Mammary epithelial cell (primary cell): ENCODE measurements at places on chromosomes 16 and 17.

GRCh38 chr16:50278251-50278650, 11.9 kb downstream of the ADCY7 start:
- DNase-seq: no peak

DNA sequence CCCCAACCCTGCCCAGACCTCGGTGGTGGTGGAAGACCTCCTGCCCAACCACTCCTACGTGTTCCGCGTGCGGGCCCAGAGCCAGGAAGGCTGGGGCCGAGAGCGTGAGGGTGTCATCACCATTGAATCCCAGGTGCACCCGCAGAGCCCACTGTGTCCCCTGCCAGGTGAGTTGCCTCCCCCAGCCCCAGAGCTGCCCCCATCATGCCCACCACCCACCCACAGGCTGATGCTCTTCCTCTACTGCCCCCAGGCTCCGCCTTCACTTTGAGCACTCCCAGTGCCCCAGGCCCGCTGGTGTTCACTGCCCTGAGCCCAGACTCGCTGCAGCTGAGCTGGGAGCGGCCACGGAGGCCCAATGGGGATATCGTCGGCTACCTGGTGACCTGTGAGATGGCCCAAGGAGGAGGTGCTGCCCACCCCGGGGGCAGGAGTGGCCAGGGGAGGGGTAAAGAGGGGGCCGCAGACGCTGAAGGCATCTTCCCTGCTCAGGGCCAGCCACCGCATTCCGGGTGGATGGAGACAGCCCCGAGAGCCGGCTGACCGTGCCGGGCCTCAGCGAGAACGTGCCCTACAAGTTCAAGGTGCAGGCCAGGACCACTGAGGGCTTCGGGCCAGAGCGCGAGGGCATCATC, 8.4 kb downstream of the GALK1 start:
- DNase-seq: no peak

GRCh38 chr16:3729161-3730112, 12.1 kb upstream of the TRAP1 start:
- no peak for DNase-seq

DNA sequence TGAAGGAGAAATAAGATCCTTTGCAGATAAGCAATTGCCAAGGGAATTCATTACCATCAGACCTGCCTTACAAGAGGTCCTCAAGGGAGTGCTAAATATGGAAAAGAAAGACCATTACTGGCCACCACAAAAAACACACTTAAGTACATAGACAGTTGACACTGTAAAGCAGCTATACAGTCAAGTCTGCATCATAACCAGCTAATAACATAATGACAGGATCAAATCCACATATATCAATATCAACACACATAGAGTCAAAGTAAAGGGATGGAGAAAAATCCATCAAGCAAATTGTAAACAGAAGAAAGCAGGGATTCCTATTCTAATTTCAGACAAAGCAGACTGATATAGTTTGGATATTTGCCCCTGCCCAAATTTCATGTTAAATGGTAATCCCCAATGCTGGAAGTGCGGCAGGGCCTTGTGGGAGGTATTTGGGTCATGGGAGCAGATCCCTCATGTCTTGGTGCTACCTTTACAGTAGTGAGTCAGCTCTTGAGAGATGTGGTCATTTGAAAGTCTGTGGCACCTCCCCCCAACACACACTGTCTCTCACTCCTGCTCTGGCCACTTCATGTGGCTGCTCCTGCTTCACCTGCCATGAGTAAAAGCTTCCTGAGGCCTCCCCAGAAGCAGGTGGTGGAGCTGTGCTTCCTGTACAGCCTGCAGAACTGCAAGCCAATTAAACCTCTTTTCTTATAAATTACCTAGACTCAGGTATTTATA, 32.8 kb downstream of the TANC2 start:
- peak; percentile 19 for DNase-seq

GRCh38 chr16:66175058-66175457, 191.4 kb upstream of the CDH5 start:
- no peak for DNase-seq

GRCh38 chr16:74153773-74154172, 142.8 kb upstream of the PSMD7 start:
- DNase-seq: no peak

- DNase-seq: no peak
Observed at GRCh38 chr17:54968988-54969332, 395 bp downstream of the STXBP4 start.

DNA sequence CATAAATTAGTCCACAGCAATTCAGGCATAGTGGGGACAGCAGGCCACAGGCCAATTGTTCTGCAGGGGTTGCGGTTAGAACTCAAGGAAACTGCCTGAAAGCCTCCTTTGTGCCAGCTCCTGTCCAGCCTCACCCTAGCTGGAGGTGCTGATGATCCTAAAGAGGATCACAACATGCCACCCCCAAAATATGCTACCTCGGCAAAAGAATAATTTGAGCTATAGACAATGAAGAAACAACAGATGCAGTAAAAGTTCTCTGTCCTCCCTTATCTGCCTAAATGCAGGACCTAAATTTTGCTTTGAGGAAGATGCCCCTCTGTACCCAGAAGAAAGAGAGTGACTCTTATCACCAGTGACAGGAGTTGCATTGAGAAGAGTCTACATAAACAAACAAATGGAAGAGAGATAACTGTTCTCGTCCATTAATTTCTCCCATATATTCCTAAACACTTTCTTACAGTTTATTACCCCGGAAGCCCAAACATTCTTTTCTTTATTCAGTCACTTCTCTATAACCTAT, 14.7 kb downstream of the ALOX15 start:
- DNase-seq: no peak

DNA sequence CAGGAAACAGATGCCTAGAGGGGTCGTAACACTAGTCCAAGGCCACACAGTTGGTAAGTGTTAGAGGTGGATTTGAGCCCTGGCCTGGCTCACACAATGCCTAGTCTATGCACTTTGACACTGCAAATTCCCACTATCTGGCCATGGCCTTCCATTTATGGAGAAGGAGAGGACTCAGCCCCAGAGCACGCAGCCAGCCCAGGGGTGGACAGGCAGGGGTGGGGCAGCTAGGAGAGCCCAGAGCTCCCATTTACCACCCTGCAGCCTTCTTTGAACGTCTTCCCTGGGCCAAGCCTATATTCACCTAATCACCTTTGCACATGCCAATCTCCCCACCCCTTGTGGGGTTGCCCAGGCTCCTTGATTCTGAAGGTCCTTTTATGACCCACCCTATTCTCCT, 81.2 kb downstream of the DYNLRB2 start:
- DNase-seq: no peak

- peak; percentile 26 for DNase-seq
Observed at GRCh38 chr17:56978441-56979090, 635 bp downstream of the SCPEP1 start.

DNA sequence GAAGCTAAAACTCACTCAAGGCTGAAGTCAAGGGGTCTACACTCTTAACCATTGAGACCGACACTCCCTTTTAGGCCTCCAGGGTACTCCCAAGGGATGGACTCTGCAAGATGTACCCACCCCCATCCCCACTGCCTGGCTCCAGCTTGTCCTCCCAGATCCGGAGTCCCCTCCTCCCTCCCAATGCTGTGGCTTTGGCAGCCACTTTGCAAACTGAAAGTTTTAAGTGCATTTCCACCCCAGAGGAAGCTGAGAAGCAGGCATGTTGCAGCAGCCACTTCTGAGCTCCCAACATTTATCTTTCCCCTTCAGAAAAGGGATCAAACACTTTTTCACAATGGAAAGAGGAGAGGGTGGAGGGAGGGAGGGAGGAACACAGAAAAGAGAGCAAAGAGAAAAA, 115.2 kb downstream of the COPRS start:
- no peak for DNase-seq

GRCh38 chr17:61659437-61659836, 68.4 kb upstream of the NACA2 start:
- DNase-seq: no peak

DNA sequence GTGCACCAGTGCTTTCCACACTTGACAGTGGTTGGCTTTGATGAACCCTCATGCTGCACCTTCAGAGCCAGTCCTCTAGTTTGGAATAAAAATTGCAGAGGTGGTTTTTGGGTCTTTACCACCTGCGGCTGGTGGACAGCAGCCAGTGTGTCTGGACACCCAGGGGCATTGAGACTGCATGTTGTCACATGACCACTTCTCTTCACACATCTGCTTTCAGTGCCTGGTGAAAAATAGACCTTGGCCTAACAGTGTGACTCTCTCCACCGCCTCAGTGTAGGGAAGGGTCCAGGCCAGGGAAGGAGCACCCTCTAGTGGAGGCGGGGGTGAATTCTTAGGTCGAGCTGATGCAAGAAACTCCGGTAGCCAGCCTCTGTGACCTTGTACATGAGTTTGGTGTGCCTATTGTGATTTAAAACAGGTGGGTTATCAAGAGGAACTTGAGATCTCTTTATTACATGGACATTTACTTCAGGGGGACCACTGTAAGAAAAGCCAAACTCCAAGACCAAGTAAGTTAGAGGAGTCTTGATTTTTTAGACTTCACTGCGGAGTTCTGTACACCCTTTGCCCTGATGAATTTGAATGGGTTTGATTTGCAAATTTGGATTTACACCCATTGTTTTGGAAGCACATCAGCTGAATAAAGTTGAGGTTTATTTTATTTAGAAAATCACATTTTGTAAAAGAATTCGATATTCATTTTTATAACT, 17.9 kb downstream of the GOSR2 start:
- DNase-seq: peak; percentile 49

DNA sequence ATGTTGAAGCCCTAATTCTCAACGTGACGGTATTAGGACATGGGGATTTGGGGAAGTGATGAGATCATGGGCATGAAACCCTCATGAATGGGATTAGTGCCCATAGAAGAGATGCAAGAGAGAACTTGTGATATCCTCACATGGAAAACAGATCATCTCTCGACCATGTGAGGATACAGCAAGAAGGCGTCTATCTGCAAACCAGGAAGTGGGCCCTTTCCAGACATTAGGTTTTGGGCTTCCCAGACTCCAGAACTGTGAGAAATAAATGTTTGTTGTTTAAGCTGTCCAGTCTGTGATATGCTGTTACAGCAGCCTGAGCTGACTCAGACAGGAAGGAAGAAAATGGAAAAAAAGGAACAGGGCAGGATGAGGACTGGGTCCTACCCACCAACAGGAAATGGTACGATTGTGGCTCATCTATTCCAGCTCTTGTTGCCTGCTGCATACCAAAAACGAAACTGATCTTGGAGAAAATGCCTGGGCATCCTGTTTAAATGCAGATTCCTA, 21.9 kb upstream of the SSTR2 start:
- DNase-seq: peak; percentile 21
